ENCODE measurements at places on chromosomes 4 and X.
A peak's percentile ranks its signal among the peaks of the same experiment; 100 is the strongest.

GRCh38 chr4:141307241-141307689 lies 86.6 kb downstream of the ZNF330 start:
- peak; percentile 74 for DNase-seq

- DNase-seq, result no peak
These were observed 12.2 kb upstream of the WFS1 start for GRCh38 chr4:6257247-6258025.

- DNase-seq, result no peak
These were observed 14.6 kb downstream of the TMSB4X start for GRCh38 chrX:12989461-12989860.

GRCh38 chr4:157978680-157979361 lies 194.0 kb downstream of the GASK1B start:
- peak; percentile 44 for DNase-seq

GRCh38 chrX:130606425-130606824 lies 204.6 kb downstream of the RBMX2 start:
- DNase-seq, result no peak

DNA sequence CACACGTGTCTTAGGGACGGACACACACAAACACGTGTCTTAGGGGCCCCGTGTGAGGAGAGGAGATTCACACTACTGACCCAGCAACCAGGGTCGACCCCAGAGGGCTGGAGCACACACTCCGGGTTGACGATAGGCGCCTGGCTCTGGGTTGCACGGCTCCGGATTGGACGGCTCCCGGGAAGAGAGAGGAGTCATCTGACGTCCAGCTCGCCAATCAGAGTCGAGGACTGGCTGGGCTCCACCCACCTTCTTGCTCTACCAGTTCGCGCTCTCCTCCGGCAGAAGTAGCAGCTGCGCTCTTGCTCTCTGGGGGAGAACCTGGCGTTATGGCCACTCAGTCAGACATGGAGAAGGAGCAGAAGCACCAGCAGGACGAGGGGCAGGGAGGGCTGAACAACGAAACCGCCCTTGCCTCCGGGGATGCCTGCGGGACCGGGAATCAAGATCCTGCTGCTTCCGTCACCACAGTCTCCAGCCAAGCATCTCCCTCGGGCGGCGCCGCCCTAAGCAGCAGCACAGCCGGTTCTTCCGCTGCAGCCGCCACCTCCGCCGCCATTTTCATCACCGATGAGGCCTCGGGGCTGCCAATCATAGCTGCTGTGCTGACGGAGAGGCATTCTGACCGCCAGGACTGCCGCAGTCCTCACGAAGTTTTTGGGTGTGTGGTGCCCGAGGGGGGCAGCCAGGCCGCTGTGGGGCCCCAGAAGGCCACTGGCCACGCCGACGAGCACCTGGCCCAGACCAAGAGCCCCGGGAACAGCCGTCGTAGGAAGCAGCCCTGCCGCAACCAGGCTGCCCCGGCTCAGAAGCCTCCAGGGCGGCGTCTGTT lies 74.3 kb downstream of the NUDT10 start:
- no peak for DNase-seq

DNA sequence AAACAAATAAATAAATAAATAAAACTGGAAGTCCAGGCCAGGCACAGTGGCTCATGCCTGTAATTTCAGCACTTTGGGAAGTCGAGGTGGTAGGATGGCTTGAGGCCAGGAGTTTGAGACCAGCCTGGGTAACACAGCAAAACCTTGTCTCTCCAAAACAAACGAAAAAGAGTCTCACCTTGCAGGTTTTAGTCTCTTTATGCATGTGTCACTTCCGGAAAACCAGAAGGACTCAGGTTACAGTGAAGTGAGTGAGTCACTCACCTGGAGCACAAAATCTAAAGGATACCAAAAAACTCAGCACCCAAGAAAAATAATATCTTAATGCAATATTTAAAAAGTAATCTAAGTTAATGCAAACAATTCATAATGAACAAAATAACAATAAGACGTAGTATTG lies 20.1 kb upstream of the SLC34A2 start:
- no peak for DNase-seq

DNA sequence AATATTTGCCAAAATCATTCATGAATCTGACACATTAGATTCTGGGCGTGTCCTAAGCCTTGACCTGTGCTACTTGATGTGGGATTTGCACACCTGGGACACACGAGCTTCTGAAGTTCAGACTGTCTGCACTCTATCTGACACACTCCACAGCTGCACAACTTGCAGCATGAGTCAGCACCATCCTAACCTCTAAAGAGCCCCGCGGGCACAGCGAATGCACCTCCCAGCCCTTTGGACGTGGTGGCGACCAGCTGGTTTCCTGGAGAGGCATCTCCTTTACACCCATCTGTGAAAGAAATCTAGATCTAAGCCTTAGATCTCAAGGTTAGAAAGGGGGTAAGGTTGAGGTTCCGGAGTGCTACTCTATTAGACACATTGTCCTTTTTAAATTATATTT lies 69.2 kb downstream of the SORBS2 start:
- no peak for DNase-seq

- DNase-seq, result no peak
These were observed 62.6 kb upstream of the MTNR1A start for GRCh38 chr4:186617921-186618320.

- peak; percentile 1 for DNase-seq
These were observed 925.6 kb downstream of the SH3BGRL start for GRCh38 chrX:82127228-82128123.

DNA sequence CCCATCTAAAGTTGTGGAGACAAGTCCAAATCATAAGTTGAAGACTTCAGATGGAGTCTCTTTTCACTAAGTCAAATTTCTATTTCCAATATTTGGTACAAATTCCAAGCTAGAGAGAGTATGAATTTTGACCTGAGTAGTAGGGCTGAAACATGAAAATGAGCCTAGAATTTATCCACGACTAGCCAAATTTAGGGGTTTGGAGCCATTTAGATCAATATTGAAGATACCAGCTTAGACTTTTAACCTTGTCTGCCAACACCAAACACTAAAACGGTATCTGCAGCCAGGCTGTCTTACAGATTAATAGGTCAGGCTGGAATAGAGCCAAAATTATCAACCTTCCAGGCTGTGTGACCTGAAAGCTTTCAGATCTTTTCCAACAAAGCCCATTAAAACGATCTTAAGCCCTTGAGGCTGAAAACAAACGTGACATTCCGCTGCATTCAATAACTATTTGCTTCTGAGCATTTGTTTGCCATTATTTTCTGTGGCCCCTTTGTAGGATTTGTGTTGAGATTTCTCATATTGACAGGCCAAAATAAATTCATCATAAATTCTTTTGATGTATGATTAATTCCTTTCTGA lies 268.7 kb upstream of the DKK2 start:
- no peak for DNase-seq

Data from GM13977 (cell line).